ENCODE measurements at places on chromosomes 7 and 10.
A peak's percentile ranks its signal among the peaks of the same experiment; 100 is the strongest.

DNA sequence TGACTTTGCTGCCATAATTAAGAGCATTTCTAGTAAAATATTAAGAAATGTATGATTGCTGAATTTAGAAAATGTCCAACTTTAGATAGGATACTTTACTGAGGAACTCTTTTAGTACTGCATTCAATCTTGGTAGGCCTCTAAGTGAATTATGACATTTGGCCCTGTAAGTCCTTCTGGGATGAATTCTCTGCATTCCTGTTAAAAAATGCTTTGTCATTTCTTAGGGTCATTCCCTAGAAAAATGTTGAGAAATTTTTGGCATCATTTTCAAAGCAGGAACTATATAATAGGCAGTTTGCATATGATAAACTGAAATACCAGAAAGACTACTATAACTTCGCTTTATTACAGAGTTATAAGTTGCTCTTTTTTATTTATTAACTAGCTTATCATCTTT lies 69.3 kb upstream of the PRR15 start:
- DNase-seq, result no peak

DNA sequence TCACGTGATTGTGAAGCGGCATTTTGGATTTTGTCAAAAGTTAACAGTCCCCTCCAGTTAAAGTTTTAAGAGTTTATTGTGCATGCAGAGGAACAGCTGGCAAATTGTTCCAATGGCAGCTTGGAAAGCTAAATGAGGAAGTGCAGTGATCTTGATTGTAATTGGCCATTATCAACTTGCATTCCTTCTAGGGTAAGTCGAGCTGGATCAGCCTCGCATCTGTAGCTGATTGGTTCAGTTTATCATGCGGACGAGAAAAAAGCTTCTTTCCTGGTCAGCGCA lies 566 bp downstream of the ZNF789 start:
- peak; percentile 69 for DNase-seq

DNA sequence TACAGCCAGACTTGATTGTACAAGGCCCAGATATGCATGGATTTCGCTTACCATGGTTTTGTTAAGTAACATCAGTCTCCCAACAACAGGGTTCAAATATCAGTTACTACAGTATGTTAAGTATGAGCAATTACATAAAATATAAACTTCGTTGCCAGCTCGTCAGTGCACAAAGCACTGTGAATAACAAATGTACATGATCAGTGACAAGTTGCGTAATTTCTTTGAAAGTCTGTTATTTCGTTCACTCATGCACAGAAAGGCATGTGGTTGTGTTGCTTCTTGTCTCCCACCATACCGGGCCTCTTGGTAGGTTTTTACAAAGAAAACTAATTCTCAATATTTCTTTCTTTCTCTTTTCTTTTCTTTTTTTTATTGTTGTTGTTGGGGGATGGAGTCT lies 12.5 kb upstream of the ZNF487 start:
- no peak for DNase-seq

DNA sequence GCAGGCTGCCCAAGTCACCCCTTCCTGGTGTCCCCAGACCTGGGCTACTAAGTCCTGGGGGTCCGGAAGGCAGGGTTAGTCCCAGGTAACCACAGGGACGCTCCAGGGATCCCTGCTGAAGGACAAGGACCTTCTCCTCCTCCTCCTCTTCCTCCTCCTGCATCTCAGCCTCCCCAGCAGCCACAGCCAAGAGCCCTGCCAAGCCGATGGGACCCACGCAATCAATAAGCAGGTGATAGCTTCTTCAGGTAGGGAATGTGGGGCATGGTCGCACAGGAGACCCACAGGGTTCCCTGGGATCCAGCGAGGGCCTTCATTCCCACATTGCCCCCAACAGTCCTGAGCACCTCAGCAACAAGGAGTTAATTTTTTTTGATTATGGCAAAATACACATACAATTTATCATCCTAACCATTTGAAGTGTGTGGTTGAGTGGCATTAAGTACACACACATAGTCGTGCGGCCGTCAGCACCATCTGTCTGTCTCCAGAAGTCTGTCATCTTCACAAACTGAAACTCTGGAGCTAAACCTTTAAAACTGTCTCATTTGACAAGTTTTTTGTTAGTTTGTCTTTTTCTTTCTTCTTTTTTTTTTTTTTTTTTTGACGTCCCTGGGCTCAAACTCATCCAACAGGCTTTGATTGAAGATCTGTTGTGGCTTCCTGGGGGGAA lies 12.1 kb downstream of the CRYGN start:
- DNase-seq, result no peak

DNA sequence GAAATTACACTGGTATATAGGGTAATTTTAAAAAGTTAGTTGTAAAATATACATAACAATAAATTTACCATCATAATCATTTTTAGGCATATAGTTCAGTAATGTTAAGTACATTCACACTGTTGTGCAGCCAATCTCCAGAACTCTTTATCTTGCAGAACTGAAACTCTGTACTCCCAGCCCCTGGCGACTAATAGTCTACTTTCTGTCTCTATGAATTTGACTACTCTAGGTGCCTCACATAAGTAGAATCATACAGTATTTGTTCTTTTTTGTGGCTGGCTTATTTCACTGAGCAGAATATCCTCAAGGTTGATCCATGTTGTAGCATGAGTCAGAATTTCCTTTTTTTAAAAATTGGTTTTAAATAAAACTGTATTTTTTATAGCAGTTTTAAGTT lies 41.4 kb downstream of the NRF1 start:
- no peak for DNase-seq

- DNase-seq, result no peak
Observed at GRCh38 chr7:16841681-16842080, 36.9 kb upstream of the AGR2 start.

GRCh38 chr7:106421181-106421762 lies 136.5 kb upstream of the NAMPT start:
- no peak for DNase-seq

- no peak for DNase-seq
Observed at GRCh38 chr10:128927497-128928161, 539.4 kb upstream of the MGMT start.

GRCh38 chr10:77392851-77393250 lies 244.8 kb downstream of the KCNMA1 start:
- DNase-seq, result no peak

DNA sequence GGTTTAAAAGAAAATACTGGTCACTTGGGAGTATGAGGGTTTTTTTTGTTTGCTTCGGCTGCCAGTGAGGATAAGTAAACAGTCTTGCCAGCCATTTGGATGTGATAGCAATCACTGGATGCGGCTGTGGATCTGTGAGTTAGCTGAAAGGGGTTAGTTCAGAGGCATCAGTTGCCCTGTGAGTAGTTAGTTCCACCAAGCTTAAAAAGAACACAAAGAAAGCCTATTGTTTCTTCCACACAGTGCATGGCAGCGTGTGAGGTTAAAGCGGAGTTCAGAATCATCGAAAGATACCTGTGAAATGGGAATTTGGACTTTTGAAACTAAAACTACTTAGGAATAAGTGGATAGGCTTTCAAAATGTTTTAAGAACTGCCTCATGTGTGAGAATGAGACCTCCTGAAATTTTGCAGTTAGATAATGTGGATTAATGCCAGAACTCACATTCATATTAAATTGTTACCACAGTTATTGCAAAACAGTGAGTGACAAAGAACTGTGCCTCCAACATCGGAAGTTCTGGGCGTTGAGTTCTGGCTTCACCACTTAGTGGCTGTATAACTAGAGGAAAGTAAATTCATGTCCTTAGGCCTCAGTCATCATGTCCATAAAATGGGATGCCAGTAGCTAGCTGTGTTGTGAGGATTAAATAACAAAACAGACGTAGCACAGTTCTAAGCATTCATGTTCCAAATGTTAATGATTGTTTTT lies 31.3 kb downstream of the KIAA1217 start:
- no peak for DNase-seq

DNA sequence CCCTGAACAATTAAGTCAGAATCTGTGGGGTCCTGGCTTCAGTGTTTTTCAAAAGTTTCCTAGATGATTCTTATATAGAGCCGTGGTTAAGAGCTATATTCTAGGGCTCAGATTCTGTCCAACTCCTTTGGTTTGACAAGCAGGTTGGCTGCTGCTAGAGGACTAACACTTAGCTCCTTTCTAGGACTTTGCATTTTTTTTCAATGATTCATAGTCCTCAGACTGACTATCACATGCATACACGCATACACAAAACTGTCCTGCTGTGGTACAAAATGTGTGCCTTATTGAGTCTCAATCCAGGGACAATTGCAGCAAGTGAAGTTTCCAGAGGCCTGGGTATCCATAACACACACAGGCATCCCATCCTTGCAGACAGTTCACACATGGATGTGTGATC lies 392.0 kb downstream of the NRG3 start:
- DNase-seq, result no peak

DNA sequence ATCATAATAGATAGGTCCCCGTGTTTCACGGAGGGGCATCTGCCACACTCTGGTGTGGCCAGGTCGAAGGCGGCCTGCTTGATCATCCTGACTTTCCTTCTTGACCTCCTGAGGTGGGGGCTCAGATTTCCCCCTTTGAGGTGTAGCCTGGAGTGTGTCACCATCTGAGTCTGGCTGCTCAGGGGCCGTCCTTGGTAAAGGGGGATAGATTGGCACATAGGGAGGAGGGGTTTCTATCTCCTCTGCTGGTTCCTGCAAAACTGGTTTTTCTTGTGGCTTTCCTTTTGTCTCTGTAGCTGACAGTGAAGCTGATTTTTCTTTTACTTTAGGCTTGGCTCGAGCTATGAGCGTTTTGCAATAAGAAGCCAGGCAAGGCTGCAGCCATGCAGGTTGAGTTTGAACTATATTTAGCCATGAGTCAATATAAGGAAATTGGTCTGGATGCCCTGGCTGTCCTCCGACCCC lies 7.1 kb upstream of the ZNF117 start:
- no peak for DNase-seq

GRCh38 chr7:105046414-105046813 lies 32.4 kb downstream of the KMT2E start:
- DNase-seq, result no peak

GRCh38 chr10:60426425-60426824 lies 36.8 kb upstream of the ANK3 start:
- no peak for DNase-seq

GRCh38 chr10:122206471-122207065 lies 64.5 kb upstream of the BTBD16 start:
- no peak for DNase-seq

DNA sequence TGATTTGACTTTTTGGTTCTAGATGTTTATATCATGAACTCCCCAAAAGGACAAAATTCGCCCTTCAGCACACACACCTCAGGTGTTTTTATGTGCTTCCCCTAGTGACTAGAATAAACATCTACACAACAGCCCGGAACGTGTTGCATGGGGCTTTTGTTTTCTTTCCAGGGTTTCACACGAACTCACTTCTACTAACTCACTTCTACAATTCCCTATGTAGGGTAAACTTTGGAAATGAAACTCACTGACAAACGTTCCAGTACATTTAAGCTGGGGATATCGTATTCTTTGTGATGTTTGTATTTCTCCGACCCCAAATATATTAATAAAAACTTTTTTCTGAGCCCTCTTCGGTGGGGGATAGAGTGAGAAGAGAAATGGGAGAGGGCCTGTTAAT lies 1.4 kb downstream of the TRA2A start:
- peak; percentile 66 for DNase-seq

- no peak for DNase-seq
Observed at GRCh38 chr7:155071121-155071651, 1.1 kb downstream of the HTR5A start.

DNA sequence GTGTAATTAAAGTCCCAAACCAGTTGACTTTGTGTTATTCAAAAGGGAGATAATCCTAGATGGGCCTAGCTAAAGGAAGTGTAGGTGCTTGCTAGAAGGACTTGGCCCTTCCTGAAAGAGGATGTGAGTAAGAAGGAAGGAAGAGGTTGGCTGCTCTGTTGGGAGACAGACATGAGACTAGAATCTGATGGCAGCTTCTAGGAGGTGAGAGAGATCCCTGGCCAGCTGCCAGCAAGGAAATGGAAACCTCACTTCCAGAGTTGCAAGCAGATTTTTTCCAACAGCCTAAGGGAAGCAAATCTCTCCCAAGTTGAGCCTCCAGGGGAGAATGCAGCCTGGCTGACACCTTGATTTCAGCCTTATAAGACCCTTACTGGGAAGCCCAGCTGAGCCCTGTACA lies 368.4 kb upstream of the ZMIZ1 start:
- no peak for DNase-seq

DNA sequence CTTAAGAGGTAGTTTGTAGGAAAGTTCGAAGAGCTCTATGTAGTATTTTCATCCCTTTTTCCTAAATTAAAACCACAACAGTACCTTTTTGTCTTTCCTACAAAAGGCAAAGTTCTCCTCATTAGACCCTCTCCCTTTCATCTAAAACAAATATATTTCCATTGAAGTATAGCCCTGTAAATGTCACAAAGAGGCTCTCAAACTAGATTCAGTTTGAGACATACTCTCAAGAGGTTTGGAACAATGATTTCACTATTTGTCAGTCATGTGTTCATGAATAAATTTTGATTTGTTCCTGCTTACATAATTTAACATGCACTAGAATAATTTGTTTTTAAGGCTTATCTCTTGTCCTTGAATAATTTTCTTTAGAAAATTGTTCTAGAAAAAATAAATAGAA lies 12.2 kb downstream of the TAS2R16 start:
- DNase-seq, result no peak

- no peak for DNase-seq
Observed at GRCh38 chr7:138632826-138633602, 68.1 kb downstream of the SVOPL start.

DNA sequence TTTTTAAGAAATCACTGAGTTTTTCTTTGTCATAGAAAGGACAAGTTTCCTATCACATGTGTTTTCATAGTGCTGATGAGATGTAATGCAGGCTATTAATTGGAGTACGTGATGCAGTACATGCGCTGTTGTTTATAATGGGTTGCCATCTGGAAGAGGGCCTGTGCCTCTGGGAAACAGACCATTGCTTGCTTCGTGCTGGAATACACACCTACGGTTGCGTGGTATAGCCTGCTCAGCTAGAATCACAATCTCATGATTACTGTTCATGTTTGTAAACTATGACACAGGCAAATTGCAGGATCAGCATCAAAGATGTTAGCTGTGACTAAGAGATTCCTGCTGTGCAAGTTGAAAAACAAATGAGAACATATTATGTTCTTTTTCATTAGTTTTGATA lies 107.2 kb upstream of the STEAP1B start:
- no peak for DNase-seq

GRCh38 chr7:105934572-105935185 lies 28.4 kb upstream of the CDHR3 start:
- DNase-seq, result peak; percentile 33

GRCh38 chr10:126948355-126949160 lies 43.3 kb downstream of the DOCK1 start:
- no peak for DNase-seq
